ENCODE measurements at places on chromosomes 12 and 14. TPM values are rescaled to one million over a fixed set of nuclear protein-coding genes. Genes with fewer than 3 reads are reported as not detected.

DNA sequence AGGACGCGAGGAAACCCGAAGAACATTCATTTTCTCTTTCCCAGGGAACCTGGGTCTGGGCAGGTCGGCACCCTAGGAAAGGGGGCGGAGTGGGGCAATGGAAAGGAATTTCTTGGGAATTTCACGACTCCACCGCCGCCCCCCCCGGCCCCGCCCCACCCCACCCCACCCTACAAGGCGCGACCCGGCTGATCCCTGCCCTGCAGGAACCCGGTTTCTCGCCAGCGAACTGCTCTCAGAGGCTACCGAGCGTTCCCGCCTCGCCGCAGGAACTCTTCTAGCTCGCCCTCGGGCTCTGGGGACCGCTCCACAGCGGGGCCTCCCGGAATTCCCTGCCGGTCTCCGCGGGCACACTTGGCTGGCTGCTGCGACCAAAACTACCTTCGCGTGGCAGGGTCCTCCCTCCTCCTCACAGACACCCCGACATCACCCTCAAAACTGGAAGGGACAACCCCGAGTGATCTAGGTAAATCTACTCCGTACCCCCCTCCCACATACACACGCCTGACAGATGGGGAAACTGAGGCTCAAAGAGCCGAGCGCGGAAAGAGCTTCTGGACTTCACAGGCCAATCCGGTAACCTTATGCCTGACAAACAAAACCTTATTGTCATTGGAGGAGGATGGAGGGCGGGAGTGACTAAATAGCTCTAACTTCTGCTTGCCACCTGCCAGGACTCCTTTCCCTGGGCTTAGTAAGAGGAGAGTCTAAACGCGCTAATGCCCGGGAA, 785 bp upstream of the ACTN1 start:
- no peak for DNase-seq
- peaks cover 10% of the 10 kb centered on the region for H3K36me3 ChIP-seq
- H3K4me3 ChIP-seq = peak overlapping the region; percentile 87
- H3K27ac ChIP-seq = peak overlapping the region; percentile 95

GRCh38 chr14:24920265-24921075, 129.5 kb downstream of the STXBP6 start:
- H3K4me3 ChIP-seq = no peak overlapping the region
- H3K27ac ChIP-seq = no peak overlapping the region
- peaks cover 13% of the 10 kb centered on the region for H3K4me1 ChIP-seq

- H3K27ac ChIP-seq = peak overlapping the region; percentile 95
- H3K4me1 ChIP-seq = peaks cover 44% of the 10 kb centered on the region
Observed at GRCh38 chr14:71321574-71322315, 414.5 kb downstream of the PCNX1 start.

Gene KRT78
- total RNA-seq = not detected

DNA sequence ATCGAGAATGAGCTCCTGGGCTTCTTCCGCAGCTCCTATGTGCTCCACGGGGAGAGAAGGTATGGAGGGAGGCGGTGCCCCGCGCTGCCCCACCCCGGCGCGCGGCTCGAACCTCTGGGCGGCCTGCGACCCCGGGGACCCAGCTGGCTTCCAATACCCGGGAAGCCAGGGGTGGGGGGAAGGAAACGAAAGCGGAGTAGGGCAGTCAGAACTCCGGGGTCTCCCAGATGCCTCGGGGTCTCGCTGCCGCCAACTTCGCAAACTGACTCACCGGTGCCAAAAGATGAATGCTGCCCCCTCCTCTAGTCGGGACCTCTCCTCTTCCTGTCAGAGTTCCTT, 1.3 kb downstream of the TRHDE start:
- no peaks in the 10 kb centered on the region for H3K36me3 ChIP-seq
- peaks cover 18% of the 10 kb centered on the region for H3K4me1 ChIP-seq
- no peak for DNase-seq

Gene CCDC177
- total RNA-seq = not detected

DNA sequence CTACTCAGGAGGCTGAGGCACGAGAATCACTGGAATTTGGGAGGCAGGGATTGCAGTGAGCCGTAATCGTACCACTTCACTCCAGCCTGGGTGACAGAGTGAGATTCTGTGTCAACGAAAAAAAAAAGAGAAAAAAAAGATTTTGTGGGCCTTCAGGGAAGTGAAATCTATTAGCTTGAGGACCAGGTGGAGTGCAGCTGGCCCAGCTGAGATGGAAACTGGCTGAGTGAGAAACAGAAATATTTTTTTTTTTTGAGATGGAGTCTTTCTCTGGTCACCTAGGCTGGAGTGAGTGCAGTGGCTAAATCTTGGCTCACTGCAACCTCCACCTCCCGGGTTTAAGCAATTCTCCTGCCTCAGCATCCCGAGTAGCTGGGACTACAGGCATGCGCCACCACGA, 2.3 kb upstream of the CLEC4C start:
- no peak for DNase-seq
- H3K4me3 ChIP-seq = no peak overlapping the region
- no peaks in the 10 kb centered on the region for H3K4me1 ChIP-seq
- no peak overlapping the region for H3K27ac ChIP-seq

Gene NRIP2
- 0.13 TPM for total RNA-seq

GRCh38 chr12:125032466-125033152, 32.6 kb upstream of the AACS start:
- no peaks in the 10 kb centered on the region for H3K36me3 ChIP-seq
- no peak overlapping the region for H3K27ac ChIP-seq
- no peak for DNase-seq
- no peak overlapping the region for H3K4me3 ChIP-seq
- no peaks in the 10 kb centered on the region for H3K4me1 ChIP-seq

GRCh38 chr12:3752096-3752709, 706 bp downstream of the CRACR2A start:
- no peak overlapping the region for H3K27ac ChIP-seq
- peaks cover 31% of the 10 kb centered on the region for H3K27me3 ChIP-seq
- H3K4me3 ChIP-seq = no peak overlapping the region
- no peaks in the 10 kb centered on the region for H3K36me3 ChIP-seq
- peaks cover 7% of the 10 kb centered on the region for H3K4me1 ChIP-seq

Gene ETFBKMT
- total RNA-seq = 3.7 TPM

- H3K27me3 ChIP-seq = no peaks in the 10 kb centered on the region
- peaks cover 53% of the 10 kb centered on the region for H3K4me1 ChIP-seq
- peak overlapping the region; percentile 79 for H3K27ac ChIP-seq
- no peak for DNase-seq
- no peak overlapping the region for H3K4me3 ChIP-seq
- H3K36me3 ChIP-seq = no peaks in the 10 kb centered on the region
Observed at GRCh38 chr12:106769546-106769945, 4.9 kb upstream of the RIC8B start.

Gene EPYC
- not detected for total RNA-seq

Gene GLT1D1
- 0.11 TPM for total RNA-seq

DNA sequence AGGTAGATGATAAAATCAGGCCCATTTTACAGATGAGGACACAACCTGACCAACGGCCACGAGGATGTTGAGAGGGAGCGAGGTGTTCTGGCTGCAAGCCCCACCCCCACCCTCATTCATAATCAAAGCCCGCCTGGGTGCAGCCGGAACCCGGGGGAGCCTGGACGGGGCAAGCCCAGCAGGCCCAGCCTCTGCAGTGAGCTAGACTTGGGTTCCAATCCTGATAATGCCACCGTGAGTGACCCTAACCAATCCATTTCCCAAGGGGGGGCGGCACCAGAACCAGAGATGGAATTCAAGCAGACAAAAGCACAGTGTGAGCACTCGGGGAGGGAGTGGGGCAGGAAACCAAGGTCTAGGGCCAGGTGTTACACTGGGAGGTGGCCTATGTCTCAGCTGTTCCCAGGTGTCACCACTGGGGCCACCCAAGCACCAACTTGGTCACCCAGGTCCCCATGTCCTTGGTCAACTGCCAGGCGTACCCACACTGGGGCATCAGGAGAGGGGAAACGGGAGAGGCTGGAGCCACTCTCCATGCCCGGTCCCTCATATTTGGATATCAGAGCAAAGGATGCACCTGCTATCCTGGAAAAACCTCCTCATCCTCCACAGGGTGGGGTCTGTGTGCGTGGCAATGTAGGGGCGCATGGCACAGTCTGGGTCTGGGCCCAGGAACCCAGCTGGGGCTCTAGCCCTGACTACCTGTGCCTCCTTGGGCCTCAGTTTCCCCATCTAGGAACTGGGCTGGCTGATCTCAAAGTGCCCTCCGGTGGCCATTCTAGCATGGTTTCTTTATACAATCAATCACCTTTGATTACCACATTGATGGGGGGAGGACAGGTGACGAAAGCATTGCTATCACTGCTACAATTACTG, 58.4 kb downstream of the FAM222A start:
- H3K27me3 ChIP-seq = no peaks in the 10 kb centered on the region
- H3K4me1 ChIP-seq = no peaks in the 10 kb centered on the region
- no peak for DNase-seq
- H3K27ac ChIP-seq = no peak overlapping the region
- no peaks in the 10 kb centered on the region for H3K36me3 ChIP-seq

Gene BDKRB1
- not detected for total RNA-seq

GRCh38 chr14:91413547-91414474, 3.8 kb downstream of the CCDC88C start:
- H3K27me3 ChIP-seq = peaks cover 12% of the 10 kb centered on the region
- DNase-seq = no peak
- no peaks in the 10 kb centered on the region for H3K36me3 ChIP-seq
- H3K27ac ChIP-seq = no peak overlapping the region

Gene LRP1
- total RNA-seq = 591 TPM

DNA sequence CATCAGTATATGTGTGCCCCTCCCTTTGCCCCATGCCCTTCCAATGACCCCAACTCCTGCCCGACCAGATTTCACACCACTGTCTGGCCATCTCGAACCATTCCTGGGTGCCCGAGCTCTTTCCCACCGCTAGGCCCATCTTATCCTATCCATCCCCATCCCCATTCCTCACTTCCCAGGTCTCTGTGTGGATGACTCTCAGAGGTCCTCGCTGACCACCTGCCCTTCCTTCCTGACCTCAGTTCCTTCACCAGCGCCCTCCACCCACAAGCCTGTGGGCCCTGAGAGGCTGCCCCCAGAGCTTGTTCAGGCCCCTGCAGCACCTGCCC, 49.1 kb downstream of the CYP46A1 start:
- H3K4me3 ChIP-seq = no peak overlapping the region
- H3K36me3 ChIP-seq = no peaks in the 10 kb centered on the region
- no peaks in the 10 kb centered on the region for H3K27me3 ChIP-seq
- peaks cover 9% of the 10 kb centered on the region for H3K4me1 ChIP-seq

GRCh38 chr14:22898302-22899090, 15.5 kb downstream of the REM2 start:
- H3K27me3 ChIP-seq = no peaks in the 10 kb centered on the region
- peaks cover 13% of the 10 kb centered on the region for H3K4me1 ChIP-seq
- no peak overlapping the region for H3K4me3 ChIP-seq
- H3K27ac ChIP-seq = peak overlapping the region; percentile 79

Gene P2RX2
- total RNA-seq = not detected

DNA sequence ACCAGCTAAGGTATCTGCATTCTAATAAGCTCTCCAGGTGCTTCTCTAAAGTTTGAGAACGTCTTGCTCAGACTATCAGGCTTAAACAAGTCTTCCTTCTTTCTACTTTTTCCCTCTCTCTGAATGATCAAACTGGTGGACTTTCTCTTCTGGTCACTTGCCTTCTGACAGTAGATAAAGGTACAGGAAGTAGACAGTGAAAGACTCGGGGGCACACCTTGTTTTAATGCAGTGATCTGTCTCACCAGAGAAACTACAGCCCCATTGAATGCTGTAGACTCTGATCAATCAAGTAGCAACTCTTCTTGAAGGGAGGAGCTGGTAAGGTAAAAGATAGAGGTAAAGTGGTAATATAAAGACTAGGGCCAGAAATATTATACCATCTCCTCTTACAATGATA, 48.1 kb upstream of the ATXN7L3B start:
- no peaks in the 10 kb centered on the region for H3K36me3 ChIP-seq
- no peak for DNase-seq
- peaks cover 12% of the 10 kb centered on the region for H3K27me3 ChIP-seq
- no peak overlapping the region for H3K4me3 ChIP-seq

Gene CIROP
- total RNA-seq = not detected

Gene AKAP3
- total RNA-seq = 1.1 TPM

Gene ENDOU
- total RNA-seq = not detected

DNA sequence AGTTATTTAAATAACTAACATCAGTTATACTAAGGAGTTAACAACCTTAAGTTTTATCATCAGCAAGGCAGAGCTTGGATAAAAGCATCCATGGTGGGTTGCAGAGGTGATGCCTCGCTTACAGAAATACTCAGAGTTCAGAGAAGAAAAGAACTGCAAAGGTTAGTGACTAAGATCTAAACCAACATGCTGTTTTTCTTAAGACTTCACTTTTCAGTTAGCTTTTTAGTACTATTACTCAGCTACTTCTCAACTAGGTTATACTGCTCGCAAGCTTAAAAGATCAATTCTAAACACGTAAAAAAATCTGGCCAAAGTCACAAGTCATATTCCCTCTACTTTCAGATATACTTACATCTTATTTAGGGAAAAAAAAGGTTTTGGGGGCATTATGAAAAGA, 2.8 kb downstream of the PPP1CC start:
- peaks cover 63% of the 10 kb centered on the region for H3K4me1 ChIP-seq
- DNase-seq = no peak
- peak overlapping the region; percentile 59 for H3K4me3 ChIP-seq

Gene DBX2
- total RNA-seq = not detected

- H3K4me3 ChIP-seq = peak overlapping the region; percentile 42
- H3K27me3 ChIP-seq = peaks cover 28% of the 10 kb centered on the region
- H3K4me1 ChIP-seq = peaks cover 9% of the 10 kb centered on the region
- DNase-seq = no peak
- H3K36me3 ChIP-seq = no peaks in the 10 kb centered on the region
Observed at GRCh38 chr12:117583677-117584225, 222.3 kb upstream of the NOS1 start.

Measured in osteocyte (in vitro differentiated cells).